Activated naive CD4-positive, alpha-beta T cell treated with Interleukin-2 at 50 U/mL for 16 hours (primary cell): ENCODE measurements at places on chromosomes 7 and 10.
A peak's percentile ranks its signal among the peaks of the same experiment; 100 is the strongest.

DNA sequence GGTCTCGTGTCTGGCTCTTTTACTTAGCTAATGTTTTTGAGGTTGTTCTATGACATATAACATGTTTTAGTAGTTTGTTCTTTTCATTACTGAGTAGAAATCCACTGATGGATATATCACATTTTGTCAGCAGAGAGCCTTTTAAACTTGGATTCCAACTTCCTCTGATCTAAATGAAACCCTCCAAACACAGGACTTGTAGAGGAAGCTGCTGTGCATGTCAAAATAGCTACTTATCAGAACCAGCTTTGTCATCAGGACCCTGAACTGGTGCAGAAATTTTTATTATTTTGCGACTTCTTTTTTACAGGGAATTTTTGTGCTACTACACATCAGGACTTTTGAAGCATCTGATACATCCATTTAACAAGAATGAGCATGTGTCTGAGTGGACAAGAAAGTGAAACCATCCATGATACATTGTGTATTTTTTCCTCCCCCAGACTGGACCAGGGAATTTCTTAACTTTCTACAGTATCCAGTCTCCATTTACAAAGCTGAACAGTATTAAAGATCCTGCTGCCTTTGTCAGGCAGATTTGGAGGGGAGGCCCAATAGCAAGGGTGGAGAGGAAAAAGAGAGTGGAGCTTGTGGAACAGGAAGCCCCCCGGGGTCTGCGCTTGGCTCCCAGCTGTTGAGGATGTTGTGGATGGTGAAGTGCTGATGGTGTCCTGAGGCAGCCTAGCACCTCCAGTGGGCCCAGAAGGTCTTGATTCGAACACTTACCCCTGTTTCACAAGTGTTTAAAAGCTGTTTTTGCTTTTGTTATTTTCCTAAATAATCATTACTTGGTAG is 29.3 kb upstream of the MTPAP start:
- DNase-seq: no peak

GRCh38 chr7:18393465-18394118 is 102.0 kb upstream of the HDAC9 start:
- DNase-seq: no peak

DNA sequence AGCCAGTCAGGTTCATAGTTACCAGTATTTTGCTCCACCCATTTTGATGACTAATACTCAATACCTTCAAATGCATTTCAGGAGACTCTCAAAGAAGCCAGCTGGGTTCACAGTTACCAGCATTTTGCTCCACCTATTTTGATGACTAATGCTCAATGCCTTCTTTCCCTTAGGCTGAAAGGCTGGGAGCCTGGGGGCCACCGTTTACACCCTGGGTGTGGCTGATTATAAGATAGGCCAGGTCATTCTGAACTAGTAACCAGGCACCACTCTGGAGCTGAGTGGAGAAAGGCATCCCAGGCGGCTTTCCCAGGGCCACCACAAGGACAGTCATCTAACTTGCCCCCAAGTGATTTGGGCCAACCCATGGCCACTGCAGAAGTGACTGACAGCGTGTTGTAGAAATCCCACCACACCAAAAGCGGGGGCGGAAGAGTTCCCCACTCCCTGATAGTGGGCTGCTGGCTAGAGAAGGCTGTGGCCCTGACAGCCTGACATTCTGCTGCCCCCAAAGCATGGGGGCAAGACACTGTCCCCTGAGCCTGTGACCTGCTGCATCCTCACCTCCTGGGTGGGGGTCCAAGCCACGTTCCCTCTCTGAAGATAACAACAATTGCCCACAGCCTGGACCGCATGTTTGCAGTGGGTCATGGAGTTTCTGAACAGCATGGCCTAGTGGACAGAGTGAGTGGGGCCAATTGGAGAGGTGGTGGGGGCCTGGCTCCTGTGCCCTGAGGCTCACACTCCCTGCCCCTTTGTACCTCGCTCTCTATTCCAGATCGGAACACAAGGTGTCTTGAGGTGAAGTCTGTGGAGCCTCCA is 23.0 kb upstream of the ZNF488 start:
- no peak for DNase-seq

GRCh38 chr10:105714728-105715127 is 1073.6 kb downstream of the SORCS3 start:
- DNase-seq: no peak

GRCh38 chr10:11386044-11386443 is 225.4 kb downstream of the USP6NL start:
- DNase-seq: no peak

- DNase-seq: no peak
Measured at GRCh38 chr7:116329686-116330503, 119.6 kb downstream of the TES start.

- DNase-seq: no peak
Measured at GRCh38 chr7:108351729-108352131, 104.5 kb downstream of the NRCAM start.

- DNase-seq: no peak
Measured at GRCh38 chr10:94428766-94429707, 26.7 kb downstream of the TBC1D12 start.

- DNase-seq: no peak
Measured at GRCh38 chr7:22594020-22594419, 94.0 kb upstream of the STEAP1B start.

DNA sequence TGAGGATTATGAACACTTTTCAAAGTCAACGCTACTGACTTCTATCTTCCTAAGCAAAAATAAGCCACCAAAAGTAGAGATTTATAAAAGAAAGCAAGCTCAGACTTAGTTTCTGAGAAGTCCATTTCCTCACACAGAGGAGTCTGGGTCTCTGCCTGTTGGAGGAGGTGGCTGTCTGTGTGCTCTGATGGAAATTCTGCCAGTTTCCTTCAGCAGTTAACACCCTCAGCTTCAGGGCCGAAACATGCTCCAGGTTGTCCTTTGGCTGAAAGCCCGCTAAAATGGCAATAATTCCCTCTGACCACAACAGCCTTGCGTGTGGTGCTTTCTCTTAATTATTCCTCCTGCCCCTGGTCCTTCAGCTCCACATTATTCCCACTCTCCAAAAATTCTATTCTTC is 127.8 kb upstream of the LAMB4 start:
- no peak for DNase-seq

GRCh38 chr7:96728139-96728538 is 18.5 kb upstream of the SEM1 start:
- DNase-seq: no peak

DNA sequence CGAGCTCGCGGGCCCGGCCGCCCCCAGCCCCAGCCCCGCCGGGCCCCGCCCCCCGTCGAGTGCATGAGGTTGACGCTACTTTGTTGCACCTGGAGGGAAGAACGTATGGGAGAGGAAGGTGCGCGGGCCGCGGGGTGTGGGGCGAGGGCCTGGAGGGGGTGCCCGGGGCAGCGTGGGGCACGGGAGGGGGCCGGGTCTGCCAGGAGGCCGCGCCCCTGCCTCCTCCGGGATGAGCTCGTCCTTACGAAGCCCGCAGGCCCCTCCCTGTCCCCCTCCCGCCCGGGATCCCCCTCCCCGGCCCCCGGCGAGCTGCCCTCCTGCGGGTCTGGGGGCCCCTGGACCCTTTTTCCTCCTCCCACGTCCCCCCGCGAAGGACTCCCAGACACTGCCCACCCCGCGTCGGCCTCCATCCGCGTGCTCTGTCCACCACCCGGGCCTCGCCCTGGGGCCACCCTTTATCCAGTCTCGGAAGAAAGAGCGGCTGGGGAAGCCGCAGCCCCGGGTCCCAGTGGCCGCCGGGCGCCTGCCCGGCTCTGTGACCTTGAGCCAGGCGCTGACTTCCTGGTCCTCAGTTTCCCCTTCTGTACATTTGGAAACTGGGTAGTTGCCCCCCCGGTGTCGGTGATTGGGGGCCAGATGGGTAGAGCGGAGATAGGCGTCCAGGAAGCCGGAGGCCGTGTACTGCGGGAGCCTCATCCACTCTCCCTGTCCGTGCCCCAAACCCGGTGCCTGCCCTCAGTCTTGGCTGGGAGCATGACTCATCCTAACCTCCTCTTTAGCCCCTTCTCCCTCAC is 521 bp downstream of the LIMK1 start:
- DNase-seq: peak; percentile 26

DNA sequence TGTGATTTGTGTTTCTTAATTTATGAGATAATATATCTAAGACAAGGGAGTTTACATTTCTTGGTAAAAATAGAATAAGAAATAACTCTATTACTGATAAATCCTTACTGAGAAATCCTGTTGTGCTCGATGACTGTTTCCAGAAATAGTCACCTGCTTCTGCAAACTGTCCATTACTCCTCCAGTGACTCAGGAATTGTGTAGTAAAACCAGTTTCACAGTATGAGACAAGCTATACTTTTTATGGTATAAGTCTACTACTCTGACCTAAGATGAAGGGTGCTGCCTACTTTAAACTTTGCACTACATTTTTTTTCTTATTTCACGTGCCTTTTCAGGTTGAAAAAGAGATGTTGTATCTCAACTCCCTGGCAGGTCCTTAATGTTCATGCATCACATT is 6.8 kb upstream of the ANKRD22 start:
- no peak for DNase-seq

DNA sequence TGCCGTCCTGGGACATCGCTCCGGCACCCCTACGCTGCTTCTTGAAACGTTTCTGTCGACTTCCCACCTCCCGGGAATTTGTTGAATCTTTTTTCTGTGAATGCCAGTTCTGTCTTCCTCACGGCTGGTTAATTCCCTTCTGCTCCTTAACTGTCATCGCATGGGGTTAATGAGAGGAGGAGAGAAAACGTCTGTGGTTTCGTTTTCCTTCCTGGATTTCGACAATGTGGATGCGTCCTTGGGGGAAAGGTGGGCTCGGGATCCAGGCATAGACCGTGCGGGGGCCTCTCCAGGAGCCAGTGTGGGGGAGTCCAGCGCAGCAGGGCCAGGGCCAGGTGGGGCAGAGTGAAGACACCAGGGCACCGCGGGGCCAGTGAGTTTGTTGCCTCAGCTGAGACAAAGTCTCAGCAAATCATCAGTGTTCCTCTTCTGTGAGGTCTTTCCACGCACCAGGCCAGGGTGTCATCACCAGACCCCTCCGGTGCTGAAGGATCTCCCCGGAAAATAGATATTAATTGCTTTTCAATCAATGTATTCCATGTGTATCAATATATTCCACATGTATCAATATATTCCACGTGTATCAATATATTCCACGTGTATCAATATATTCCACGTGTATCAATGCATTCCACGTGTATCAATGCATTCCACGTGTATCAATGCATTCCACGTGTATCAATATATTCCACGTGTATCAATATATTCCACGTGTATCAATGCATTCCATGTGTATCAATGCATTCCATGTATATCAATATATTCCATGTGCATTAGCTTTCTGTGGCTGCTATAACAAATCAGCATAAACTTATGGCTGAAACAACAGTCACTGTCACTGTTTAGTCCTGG is 33.7 kb upstream of the CFAP46 start:
- DNase-seq: no peak

GRCh38 chr7:41630741-41631140 is 72.1 kb downstream of the INHBA start:
- DNase-seq: no peak

DNA sequence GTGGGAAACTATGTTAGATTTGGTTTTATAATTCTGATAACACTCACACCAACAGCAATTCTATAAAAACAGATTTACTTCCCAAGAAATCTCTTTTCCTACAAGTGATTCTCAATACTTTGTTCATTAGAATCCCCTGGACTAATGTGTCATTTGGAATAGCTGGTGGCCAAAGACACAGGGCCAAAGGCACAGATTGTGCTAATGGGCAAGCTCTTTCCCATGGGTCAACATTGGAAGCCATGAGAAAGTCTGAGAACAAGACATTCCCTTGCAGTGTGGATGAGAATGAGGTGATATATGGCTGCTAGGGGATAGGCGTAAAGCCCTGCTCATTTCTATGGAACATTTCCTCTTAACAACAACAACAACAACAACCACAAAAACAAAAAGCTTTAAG is 153.8 kb downstream of the AMPH start:
- DNase-seq: no peak

DNA sequence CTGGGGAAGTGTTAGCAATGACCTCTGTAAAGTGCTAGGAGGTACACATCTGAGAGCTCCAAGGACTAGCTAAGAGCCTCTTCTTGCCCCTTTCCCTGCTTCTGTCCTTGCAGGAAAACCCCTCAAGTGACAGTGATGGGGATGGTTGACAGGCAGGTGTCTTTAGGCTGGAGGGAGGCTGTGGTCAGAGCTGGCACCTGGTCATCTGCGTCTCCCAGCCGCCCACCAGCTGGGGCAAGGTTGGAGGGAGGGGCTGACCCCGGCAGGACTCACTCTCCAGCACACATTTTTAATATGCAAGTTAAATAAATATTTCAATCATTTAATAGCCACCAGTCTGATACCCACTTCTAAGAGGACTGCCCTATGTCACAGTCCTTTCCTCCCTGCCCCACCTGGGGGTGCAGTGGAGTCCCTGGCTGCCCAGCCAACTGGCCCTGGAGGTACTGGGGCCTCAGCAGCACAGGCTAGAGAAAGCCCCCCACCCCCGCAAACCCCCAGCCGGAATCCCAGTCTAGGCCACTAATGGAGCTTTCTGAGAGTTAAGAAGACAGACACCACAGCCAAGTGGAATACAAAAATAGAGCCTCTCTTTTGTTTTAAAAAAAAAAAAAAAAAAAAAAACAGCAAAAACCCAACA is 6.3 kb downstream of the FGF8 start:
- no peak for DNase-seq

- DNase-seq: no peak
Measured at GRCh38 chr10:127699311-127699710, 37.7 kb upstream of the FOXI2 start.

- no peak for DNase-seq
Measured at GRCh38 chr7:74579800-74580685, 77.5 kb upstream of the GTF2I start.

GRCh38 chr10:118596426-118597124 is 1.1 kb upstream of the PRLHR start:
- DNase-seq: no peak

GRCh38 chr7:84783141-84783778 is 403.6 kb downstream of the SEMA3D start:
- no peak for DNase-seq

- no peak for DNase-seq
Measured at GRCh38 chr10:114703377-114704107, 45.5 kb upstream of the ABLIM1 start.

DNA sequence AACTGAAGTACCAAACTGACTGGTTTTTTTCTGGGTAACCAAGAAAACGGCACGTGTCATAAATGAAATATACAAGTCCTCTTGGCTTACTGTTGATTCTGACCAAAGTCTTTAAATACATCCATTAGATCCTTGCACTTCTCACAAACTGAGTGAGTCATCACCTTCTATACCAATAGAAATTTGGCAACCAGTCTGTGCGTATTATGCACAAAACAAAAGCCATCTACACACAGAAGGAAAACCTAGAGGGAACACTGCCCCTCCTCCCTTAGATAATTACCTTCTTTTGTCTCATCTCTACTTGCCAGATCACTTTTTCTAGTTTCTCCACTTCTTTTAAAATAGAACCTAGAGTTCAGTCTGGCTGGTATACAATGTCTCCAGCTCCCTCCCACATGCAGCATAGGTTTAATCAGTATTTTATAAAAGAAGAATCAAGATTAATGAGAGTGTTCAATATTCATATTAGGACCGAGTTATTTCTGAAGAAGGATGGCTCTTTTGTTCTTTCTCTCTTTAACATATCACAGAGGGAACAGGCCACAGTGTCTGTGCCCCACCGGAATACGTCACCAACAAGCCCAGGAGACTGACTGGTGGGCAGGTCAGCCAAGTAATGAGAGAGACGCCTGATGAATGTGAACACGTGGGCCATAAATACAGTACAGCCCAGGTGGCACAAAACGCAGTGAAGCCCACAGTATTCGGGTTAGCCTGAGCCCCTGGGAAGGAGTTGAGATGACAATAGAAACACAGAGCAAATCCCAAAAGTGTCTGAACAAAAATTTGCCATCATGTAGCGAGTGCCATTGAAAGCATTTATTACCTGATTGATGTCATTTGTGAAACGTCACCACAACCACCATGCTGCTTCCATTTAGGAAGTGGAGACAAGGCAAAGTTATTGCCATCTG is 91.3 kb downstream of the KIAA1549 start:
- no peak for DNase-seq
